ENCODE measurements at places on chromosomes 12 and 14. TPM values are rescaled to one million over a fixed set of nuclear protein-coding genes. Genes with fewer than 3 reads are reported as not detected.

The FICD gene
- total RNA-seq, result 5.9 TPM

The NRL gene
- total RNA-seq, result 1.1 TPM

The CTSG gene
- total RNA-seq, result not detected

The GLS2 gene
- not detected for total RNA-seq

The HSPB8 gene
- total RNA-seq, result 7.0 TPM

The RBM25 gene
- 61.5 TPM for total RNA-seq

The SMCO2 gene
- total RNA-seq, result not detected

The SLC6A12 gene
- total RNA-seq, result not detected

The TMPRSS12 gene
- total RNA-seq, result not detected

The PTHLH gene
- 0.86 TPM for total RNA-seq

The CATSPERB gene
- total RNA-seq, result not detected

The SLC8A3 gene
- total RNA-seq, result 0.33 TPM

The KHNYN gene
- 46.6 TPM for total RNA-seq

The ACVRL1 gene
- total RNA-seq, result 629 TPM

The TSPAN11 gene
- 16.5 TPM for total RNA-seq

The NDUFA12 gene
- total RNA-seq, result 102 TPM

The PTPRR gene
- 0.38 TPM for total RNA-seq

The BEGAIN gene
- total RNA-seq, result 0.10 TPM

The RTL1 gene
- not detected for total RNA-seq

The LPAR5 gene
- total RNA-seq, result not detected

The MYH6 gene
- not detected for total RNA-seq

The TSPAN8 gene
- total RNA-seq, result not detected

The CABP1 gene
- not detected for total RNA-seq

The GAPDH gene
- total RNA-seq, result 9,259 TPM

The C12orf50 gene
- not detected for total RNA-seq

The TARBP2 gene
- total RNA-seq, result 52.9 TPM

The WDHD1 gene
- total RNA-seq, result 7.5 TPM

All from vein endothelial cell (primary cell).